BJ (cell line): ENCODE measurements at places on chromosomes 5 and 9.

DNA sequence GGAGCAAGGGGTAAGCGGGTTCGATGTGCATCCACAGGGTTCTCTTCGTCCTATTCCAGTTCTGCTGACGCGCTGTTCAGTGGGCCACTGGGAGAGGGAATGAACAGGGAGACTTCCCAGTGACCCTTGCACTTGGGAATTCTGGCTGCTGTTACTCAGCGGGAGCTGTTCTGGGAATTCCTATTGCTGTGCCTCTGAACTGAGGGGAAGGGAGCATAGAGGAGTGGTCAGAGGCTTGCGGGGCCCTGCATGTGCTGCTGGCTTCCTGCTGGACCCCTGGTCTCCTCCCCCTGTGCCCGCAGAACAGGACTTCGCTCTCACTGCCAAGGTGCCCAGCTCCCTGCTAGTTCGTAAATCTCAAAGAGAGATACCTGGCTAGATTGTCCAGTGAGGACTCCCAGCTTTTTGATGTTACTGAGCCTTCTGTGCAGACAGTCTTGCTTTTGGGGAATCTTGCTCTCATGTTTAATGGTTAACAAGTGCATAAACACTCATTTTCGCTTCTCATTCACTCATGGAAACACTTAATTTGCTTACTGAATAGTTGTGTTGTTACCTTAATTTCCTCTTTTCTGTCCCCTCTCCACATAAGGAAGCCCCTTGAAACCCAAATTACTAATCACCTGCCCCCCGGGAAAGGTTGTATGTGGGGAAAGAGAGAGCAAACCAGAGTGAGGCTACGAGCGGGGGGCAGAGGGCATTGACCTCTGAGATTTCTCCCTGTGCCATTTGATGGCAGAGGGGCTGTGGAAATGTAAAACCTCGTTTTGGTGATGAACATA lies 5.9 kb downstream of the TRIO start:
- DNase-seq = no peak

DNA sequence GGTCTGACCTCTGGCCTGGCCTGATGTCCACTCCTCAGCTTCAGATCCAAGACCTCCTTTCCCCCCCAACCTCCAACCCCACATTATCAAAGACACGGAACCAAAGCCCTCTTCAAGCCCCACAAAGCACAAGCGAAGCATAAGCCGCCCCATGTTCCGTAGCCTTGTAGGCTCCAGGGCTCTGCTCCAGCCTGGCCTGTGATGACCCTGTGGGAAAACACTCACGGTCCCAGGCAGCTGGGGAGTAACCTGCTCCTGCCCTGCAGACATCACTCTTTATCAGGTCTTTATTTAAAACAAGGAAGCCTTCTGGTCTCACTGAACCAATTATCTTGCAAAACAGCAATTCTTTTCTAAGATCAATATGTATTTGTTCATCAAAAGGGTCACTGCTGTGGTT lies 15.4 kb upstream of the WNK2 start:
- DNase-seq = no peak

DNA sequence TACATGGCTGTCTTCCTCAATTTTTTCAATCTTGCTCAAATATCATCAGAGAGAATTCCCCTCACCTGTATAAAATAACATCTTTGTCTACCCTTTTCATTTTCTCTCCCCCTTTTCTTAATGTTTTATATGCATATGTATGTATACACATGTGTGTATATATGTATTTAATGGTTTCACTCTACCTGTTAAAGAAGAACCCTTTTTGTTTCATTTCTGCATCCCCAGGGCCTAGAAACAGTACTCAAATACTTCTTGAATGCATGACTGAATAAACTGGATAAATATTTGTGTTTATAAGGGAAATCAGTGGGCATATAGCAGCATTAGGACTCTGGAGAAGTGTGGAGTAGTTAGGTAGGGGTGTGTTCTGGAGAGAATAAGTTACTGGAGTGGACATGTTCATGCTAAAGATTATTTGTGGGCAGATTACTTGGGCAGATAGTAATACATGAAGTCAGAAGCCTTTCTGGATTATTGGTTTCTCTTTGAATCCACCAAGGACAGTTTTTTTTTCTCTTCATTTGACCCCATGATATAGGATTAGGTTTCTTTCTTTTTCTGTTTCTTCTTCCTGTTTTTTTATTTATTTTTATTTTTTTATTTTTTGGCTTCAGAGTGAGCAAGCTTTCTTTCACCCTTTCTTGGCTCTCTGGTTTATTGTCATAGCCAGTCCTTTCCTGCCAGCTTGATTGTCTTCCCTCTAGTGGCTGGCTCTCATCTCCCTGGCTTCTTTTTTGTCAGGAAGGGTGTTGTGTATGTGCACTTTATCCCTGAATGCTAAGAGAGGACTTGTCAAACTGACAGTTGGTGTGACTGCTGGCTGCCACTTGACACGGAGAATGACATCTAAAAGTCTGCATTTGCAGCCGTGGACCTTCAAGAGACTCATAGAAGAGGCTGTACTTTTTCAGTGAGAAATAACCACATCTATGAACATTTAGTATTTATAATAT lies 89.3 kb downstream of the ZCCHC7 start:
- DNase-seq = no peak

- DNase-seq = no peak
Observed at GRCh38 chr5:173763410-173763809, 124.7 kb upstream of the CPEB4 start.

DNA sequence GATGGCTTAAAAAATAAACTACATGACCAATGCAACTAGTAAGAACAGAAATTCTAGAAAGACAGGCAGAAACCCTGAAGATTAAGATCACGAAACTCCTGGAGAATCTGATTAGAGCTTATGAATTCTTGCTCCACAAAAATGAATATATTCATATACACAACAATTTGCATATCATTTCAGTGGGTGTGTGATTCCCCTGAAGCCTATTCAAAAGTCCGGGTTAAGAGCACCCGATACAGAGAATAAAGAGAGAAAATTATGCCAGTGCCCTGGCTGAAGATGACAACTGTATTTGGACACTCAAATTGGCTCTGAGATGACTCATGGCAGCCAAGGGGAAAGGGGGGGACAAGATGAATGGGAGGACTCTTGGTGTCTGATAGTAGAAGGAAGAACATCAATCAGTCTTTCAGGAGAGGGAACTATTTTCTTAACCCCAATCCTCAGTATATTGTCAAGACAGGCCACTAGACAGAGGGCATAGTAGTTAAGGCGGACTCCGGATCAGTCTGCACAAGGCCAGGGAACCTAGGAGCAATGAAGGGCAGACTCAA lies 6.0 kb downstream of the TMOD1 start:
- DNase-seq = no peak

GRCh38 chr5:179526978-179527377 lies 23.4 kb upstream of the RUFY1 start:
- no peak for DNase-seq

- DNase-seq = no peak
Observed at GRCh38 chr9:100554935-100555401, 22.9 kb upstream of the CAVIN4 start.
